Stimulated activated CD4-positive, alpha-beta T cell treated with anti-CD3 and anti-CD28 coated beads, Interleukin-4, amount 100 ng/mL, for 24 hours (primary cell): ENCODE measurements at places on chromosomes 5 and 9.

- DNase-seq = no peak
Measured at GRCh38 chr5:177339107-177339638, 12.3 kb downstream of the LMAN2 start.

DNA sequence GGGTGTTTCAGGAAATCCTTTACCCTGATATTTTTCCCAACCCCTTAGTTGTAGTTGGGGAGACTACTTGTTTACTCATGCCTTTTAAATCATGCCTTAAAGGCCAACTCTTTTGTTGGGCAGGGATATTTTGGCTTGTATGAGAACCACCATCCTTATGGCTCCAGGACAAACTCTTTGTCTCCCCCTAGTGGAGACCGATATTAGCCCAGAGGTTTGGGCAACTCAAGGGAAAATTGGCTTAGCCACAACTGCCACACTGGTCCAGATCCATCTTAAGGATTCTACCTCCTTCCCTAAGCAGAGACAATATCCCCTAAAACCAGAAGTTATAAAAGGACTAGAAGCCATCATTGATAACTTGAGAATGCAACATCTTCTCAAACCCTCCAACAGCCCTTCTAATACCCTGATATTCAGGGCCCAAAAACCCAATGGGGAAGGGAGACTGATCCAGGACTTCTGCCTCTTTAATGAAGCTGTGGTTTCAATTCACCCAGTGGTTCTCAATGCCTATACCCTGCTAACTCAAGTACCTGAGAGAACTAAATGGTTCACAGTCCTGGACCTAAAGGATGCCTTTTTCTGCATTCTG lies 100.9 kb upstream of the HCN1 start:
- no peak for DNase-seq

DNA sequence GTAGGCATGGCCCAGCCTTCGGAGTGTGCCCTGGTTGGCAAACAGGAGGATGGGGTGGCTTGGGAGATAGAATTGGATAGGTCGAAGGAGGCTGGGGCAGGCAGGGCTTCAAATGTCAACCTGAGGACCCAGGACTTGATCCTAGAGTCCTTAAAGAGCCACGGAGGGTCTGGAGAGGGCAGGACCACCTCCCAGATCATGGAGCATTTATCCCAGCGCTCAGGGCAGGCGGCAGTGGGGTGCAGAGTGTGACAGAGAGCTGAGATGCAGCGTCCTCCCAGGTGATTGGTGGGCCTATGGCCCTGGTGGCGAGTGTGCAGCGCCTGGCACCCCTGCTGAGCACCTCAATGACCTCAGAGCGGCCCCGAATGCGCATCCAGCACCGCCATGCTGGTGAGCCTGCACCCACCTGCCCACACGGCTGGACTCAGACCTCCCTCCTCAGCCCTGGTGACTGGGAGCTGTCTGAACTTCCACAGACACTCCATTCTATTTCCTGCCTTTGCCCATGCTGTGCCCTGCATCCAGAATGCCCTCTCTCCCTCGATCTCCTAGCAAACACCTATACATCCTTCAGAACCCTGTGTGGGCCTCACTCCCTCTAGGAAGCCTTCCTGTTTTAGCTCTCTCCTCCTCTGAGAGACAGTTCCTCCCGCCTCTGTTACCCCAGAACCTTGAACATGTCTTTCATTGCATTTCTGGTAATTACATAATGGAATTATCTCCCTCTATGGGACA lies 6.3 kb downstream of the ADGRD2 start:
- DNase-seq = no peak

GRCh38 chr9:125043148-125043547 lies 100.2 kb downstream of the SCAI start:
- no peak for DNase-seq

DNA sequence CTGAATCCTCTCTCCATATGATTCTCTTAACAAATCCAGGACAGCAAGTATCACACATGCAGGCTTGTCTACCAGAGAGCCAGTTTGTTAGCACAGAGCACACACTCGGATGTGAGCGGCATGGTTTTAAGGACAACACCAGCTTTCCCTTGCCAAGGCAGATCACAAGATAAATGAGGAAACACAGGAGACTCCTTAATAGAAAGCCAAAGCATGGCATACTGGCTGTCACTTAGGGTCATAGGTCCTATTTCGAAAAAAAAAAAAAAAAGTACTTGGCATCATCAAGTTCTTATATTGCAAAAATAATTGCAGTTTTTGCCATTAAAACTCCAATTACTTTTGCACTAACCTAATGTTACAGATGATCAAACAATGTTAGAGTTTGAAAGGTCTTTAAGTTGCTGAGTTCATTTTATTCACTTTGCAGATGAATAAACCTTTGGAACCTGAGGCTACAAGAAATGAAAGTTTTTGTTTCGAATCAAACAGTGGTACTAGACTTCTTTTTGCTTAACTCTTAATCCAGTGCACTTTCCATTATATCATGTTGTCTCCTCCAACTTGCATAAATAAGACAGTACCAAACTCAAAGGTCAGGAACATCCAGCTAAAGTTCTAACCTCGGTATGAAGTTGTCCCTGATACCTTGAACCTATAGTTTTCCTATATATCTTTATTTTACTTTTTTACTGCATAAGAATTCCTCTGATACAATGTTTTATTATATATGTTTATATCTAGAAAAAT lies 138.5 kb downstream of the MPDZ start:
- DNase-seq = no peak

- no peak for DNase-seq
Measured at GRCh38 chr5:143316844-143317631, 86.4 kb downstream of the NR3C1 start.

GRCh38 chr9:76607730-76608436 lies 148.9 kb downstream of the GCNT1 start:
- no peak for DNase-seq

- no peak for DNase-seq
Measured at GRCh38 chr5:129461711-129462332, 1.7 kb downstream of the ADAMTS19 start.

GRCh38 chr5:180135128-180135955 lies 63.8 kb upstream of the RNF130 start:
- no peak for DNase-seq

- no peak for DNase-seq
Measured at GRCh38 chr9:94772144-94772543, 45.6 kb downstream of the AOPEP start.

GRCh38 chr5:15690611-15691010 lies 190.6 kb downstream of the FBXL7 start:
- no peak for DNase-seq

GRCh38 chr9:131625790-131626670 lies 80.7 kb downstream of the PRRT1B start:
- no peak for DNase-seq

DNA sequence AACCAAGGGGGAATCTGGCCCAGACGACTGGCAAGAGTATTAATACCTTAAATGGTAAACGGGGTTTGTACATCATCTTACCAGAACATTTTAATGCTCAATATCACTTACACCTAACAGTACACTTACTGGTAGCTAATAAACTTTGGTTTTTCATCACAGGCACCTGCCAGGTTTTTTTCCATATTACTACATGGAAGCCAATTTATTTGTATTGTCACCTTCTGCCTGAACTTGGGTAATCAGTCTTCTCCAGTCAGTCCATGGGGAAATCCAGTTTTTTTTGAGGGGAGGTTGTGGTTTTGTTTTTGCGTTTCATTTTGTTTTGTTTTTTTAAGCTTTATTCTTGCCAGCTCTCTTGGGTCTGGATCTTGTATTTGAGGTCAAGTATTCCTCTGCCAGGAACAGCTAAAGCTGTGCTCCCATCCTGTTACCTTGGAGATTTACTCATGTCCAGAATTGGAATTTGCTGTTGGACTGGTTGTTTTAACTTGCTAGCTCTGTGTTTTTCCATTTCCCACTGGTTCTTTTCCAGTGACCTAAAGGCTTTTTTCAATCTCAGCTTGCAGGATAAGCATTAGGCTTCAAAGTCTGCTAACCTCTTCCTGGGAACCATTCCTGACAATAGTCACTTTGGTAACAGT lies 11.1 kb upstream of the NADK2 start:
- no peak for DNase-seq

- DNase-seq = no peak
Measured at GRCh38 chr5:130110328-130110727, 206.1 kb downstream of the CHSY3 start.

GRCh38 chr5:6792376-6792775 lies 79.1 kb downstream of the TENT4A start:
- DNase-seq = no peak

GRCh38 chr9:33976414-33976813 lies 72.3 kb downstream of the UBAP2 start:
- DNase-seq = no peak

DNA sequence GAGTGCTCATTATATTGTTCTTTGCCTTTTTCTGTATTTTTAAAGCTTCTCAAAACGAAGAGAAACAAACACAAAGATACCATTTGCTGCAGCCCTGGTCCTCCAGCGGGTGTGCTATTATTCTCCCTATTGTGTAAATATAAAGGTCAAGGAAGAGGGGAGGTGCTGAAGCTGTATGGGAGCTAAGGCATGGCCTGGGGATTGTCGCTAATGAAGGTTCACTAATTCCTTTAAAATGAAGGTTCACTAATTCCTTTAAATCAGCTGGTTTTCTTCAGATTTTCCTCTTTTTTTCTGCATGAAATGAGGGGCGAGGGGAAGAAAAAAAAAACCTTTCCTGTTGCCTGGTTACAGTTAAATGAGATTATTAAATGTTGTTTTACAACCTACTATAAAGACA lies 74.5 kb upstream of the MAP1B start:
- no peak for DNase-seq

DNA sequence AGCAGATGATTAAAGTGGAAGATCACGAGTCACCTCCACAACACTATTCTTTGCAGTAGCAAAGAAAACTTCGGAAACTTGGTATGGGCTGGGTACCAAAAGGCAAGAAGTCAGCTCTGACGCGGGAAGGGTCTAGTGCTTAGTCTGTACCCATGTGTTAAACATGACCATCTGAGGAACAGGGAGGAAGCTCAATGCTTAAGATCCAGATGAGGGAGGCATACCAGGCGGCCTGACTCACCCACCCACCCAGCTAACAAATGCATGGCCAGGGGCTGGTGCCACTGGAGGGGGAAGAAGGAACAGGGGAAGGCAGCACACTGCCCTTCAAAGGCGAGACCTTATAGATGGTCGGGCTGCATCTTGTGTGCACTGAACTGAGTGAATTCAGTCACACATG lies 41.8 kb downstream of the CAMSAP1 start:
- DNase-seq = no peak

GRCh38 chr5:8561224-8561840 lies 692.4 kb downstream of the MTRR start:
- DNase-seq = no peak

DNA sequence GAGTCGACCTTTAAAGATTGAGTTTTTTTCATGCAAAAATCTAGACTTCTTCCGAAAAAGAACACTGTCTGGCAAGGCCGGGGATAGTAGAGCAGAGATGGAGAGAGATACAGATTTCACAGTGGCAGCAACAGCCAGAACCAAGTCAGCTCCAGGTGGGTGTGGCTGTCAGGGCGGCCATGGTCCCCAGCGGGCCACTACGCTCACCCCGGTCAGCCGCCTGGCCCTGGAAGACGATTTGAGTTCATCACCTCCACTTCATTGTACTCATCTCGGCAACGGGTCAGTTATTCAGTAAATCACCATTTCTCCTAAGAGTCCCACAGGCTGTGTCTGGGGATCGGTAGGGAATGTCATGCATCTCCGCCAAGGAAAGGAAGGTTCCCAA lies 53.0 kb downstream of the ZNF354C start:
- DNase-seq = no peak

DNA sequence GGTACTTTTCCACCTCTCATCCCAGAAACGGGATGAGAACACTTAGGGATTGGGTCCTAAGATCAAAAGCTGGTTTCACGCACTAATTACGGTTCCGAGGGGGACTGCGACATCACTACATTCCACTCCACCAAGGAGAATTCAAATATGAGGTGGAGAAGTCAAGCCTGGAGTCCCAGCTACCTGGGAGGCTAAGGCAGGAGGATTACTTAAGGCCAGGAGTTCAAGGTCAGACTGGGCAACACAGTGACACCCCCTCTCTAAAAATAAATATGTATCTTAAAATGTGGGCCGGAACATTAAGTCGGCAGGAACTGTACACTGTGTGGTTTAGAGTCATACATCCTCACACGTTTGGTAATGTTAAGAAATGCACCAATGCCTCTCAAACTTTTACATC lies 1.6 kb downstream of the GOLGA2 start:
- DNase-seq = no peak

DNA sequence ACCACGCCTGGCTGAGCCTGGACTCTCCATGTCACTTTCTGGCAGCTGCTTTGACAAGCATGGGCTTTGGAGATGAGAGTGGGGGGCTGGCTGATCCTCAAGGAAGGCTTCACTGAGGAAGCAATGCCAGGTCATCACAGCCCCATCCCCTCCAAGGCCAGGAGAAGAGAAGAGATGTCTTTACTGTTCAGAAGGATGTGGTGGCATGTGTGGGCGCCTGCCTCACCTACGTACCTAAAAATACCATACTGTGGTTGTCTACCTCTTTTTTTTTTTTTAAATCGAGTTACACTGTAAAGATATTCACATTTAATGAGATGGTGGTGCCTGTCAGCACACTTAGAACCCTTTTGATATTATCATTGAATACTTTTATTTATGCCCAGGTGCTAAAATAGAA lies 26.4 kb upstream of the CTNNA1 start:
- peak; percentile 5 for DNase-seq

DNA sequence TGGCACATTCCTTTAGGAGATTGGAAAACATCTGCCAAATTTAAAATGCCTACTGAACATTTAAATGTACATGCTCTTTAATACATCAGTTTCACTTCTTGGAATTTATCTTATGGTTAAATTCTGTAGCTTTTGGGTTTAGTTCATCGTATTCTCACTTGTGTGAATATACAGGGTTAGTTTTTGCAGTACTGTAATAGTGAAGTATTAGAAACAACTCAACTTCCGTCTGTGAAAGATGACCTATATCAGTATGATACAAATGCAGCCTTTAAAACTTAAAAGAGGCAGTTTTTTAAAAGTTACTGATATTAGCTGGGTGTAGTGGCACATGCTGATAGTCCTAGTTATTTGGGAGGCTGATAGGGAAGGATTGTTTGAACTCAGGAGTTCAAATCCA lies 57.2 kb downstream of the CDC42SE2 start:
- DNase-seq = no peak

DNA sequence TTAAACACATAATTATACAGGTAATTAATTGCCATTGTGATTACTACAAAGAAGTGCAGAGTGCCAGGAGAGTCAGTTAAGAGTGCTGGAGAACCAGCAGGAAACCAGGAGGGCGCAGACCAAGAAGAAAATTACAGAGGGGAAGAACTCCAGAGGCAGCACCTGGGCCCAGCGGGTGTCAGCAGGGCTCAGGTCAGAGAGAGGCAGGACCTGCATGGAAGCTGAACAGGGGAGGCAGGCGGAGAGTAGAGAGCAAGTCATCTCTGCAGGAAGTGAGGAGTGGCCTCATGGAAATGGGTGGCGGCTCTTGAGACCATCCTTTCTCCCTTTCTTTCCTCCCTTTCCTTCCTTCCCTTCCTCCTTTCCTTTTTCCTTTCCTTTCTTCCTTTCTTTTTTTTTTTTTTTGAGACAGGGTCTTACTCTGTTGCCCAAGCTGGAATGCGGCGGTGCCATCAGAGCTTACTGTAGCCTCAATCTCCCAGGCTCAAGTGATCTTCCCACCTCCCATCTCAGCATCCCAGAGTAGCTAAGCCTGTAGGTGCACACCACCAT lies 4.0 kb upstream of the ZBTB34 start:
- no peak for DNase-seq

- DNase-seq = no peak
Measured at GRCh38 chr9:76684213-76684612, 80.0 kb upstream of the PCA3 start.

- no peak for DNase-seq
Measured at GRCh38 chr9:113600023-113600823, 136.7 kb downstream of the RGS3 start.
